Kidney tubule cell (primary cell): ENCODE measurements at places on chromosomes 2 and 18.
A peak's percentile ranks its signal among the peaks of the same experiment; 100 is the strongest.

DNA sequence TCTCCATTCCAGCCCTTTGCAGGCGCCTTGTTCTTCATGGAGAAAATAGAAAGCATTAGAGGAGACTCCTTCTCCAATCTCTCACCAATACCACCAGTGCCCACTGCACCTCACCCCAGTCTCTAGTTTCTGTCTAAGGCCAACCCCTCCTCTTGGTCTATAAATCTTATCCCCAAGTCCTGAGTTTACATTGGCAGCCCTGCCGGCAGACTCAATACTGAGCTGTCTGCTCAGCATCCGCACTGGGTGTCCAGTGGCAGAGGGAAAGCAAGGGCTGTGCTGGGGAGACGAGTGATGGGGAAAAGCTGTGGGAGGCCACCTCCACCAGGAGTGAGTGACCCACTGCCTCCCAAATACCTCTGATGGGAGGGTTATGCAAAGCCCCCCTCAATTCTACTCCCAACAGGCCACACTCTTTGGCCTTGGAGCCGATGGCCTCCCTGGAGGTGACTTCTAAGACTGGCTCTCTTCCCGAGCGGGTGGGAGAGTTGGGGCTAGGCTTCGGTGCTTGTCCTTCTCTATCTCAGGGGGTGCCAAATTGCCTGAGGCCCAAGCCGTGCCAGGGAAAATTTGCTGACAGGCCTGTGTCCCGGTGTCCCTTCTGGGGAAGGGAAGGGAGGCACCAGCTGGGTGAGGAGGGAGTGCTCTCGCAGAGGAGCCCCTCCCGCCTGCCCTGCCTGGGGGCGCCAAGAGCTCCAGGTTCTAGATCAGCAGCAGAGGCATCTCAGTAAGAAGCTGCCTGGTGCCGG lies 165.2 kb upstream of the MSH6 start:
- no peak for DNase-seq

GRCh38 chr2:58131191-58132011 lies 84.8 kb downstream of the VRK2 start:
- DNase-seq = no peak

GRCh38 chr2:226898897-226899296 lies 63.0 kb downstream of the RHBDD1 start:
- no peak for DNase-seq

DNA sequence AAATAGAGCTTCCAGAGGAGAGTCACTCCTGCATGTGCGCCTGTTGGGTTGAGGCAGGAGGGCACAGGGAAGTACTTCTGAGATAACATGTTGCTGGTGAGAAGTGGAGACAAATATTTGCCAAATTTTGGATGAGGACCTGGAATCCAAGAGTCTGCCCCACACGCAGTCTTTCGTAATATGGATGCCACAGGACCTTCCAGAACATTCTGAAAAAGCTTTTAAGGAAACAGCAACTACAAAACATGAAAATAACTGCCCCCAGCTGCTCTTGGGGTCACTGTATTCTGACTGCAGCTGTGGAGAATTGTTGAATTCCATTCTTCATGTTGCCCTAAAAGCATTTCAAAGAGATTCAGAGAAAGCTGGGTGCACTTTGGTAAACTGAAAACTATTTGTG lies 227.5 kb downstream of the C1D start:
- DNase-seq = no peak

GRCh38 chr2:168997118-168997521 lies 34.0 kb downstream of the ABCB11 start:
- DNase-seq = no peak

- DNase-seq = no peak
These were observed 22.3 kb downstream of the COL4A3 start for GRCh38 chr2:227186751-227187150.

- DNase-seq = no peak
These were observed 18.2 kb upstream of the HMSD start for GRCh38 chr18:63930773-63931354.

- no peak for DNase-seq
These were observed 68.7 kb upstream of the FSHR start for GRCh38 chr2:49222975-49223528.

DNA sequence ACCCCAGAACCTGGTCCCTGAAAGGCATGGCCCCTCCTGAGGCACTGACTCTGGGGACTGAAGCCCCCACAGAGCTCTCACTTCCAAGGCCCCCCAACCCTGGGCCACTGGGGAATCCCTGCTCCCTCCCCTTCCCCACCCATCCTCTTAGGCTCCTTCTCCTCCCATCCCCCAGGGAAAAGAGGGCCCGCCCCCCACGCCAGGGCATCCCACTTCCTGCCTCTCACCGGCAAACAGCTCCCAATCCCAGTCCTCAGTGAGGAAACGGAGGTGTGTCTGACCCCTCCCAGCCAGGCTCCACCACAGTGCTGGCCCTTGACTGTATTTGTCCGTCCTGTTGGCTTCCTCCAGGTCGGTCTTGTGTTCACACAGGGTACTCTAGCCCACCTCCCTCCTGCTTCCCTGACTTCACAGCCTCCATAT lies 35.0 kb upstream of the PTMA start:
- peak; percentile 21 for DNase-seq
